ENCODE measurements at places on chromosomes 2 and 18. TPM values are rescaled to one million over a fixed set of nuclear protein-coding genes. Genes with fewer than 3 reads are reported as not detected.

DNA sequence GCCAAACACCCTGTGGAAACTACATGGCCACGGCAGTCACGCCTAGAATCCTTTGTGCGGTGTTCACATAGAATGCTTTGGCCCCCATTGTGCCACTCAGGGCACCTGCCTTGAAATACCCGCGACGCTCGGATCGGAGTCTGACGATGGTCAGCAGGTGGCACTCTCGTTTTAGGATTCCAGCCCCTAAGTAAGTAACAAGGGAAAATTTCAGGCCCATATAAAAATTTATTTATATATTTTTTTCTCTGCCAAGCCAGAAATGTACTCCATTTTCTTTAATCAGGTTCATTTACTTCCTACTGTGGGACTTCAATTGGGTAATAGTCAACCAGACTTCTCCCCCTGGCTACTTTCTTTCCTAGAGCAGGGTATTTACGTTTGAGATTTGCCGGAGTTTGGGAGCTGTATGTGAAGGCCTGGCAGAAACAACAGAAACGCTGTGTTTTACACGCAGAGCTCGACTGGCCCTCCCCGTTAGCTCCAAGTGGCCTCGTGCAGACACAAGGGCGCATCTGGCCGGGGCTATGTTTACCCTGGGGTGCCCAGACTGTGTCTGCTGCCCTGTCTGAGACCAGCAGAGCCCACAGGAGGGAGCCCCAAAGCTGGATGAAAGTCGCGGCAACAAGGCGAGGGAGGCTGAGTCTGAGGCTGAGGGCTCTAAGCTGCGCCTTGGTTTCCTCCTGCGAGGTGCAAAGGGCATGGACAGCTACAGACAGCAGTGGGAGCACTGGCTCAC, 41.6 kb downstream of the LRRC30 start:
- DNase-seq, result no peak

- DNase-seq, result no peak
These were observed 62.2 kb upstream of the L3MBTL4 start for GRCh38 chr18:6476880-6477279.

GRCh38 chr2:443741-444140, 155.8 kb upstream of the ALKAL2 start:
- no peak for DNase-seq

DNA sequence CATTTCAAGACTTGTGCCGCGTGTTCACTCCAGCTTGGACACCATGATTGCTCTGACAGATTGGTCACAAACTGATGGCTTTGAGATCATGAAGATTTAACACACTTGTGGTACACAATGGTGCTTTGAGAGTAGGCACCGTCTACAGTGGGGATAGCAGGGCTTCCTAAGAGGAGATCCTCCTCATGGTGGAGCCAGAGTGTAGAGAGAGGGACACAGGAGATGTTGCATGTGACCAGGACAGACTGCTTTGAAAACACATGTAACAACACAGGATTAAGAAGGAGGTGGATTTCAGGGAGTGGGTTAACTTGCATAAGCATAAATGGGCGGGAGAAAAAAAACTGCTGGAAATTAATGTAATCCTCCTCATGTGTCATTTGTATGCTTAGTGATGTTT, 95.7 kb upstream of the LINC00305 start:
- DNase-seq, result no peak

- no peak for DNase-seq
These were observed 57.1 kb downstream of the PDK1 start for GRCh38 chr2:172613040-172613439.

DNA sequence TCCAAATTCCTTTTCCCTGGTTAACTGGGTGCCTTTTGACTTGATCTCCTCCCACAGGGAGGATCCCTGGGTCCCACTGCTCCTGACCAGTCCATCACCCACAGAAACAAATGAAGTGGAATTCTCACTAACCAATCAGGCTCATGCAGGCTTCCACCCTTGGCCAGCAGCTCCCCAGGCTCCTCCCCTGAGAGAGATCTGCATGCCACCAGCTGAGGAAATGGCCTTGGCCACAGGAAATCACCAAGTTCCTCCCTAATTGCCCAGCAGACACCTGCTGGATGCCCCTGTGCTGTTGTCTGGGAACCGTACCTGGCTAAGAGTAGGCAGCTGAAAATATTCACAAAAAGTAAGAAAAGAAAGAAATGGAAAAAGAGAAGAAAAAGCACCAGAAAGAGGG, 207.4 kb downstream of the NCK2 start:
- DNase-seq, result no peak

- no peak for DNase-seq
These were observed 142.9 kb upstream of the NXPH2 start for GRCh38 chr2:138922973-138923563.

DNA sequence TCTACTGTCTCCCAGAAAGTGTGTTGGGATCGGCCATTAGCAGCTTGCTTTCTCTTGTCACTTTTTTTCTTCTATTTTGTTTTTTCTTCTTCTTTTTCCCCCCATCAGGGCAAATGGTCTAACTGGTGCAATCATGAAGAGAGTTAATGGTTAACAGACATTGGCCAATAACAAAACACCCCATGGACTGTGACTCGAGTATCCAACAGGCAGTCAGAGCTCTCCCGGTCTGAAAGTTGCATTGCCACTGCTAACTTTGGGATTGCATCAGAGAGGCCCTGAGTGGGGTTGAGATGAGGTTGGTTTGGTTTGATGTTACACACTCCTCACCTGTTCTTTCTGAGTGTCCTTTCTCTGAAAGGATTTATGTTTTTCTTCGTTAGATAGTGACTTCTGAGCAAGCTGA, 12.9 kb upstream of the SNORC start:
- no peak for DNase-seq

DNA sequence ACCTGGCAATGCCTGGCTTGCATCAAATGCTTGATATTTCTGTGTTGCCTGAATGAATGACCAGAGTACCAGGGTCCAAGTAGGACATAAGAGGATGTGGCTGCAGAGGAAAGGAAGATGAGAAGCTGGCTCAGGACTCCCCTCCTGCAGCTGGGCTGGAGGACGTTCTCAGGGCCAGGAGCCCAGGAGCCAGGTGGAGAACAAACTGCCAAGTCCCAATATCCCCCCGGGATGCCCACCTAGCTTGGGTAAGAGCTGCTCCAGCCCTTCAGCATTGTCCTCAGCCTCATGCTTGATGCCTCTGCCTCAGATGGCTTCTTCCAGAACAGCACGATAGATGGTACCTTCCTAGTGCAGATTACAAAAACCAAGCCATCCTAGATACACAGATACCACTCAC, 8.6 kb upstream of the ATP6V1B1 start:
- no peak for DNase-seq

- no peak for DNase-seq
These were observed 8.2 kb upstream of the SMARCAL1 start for GRCh38 chr2:216404010-216404618.

DNA sequence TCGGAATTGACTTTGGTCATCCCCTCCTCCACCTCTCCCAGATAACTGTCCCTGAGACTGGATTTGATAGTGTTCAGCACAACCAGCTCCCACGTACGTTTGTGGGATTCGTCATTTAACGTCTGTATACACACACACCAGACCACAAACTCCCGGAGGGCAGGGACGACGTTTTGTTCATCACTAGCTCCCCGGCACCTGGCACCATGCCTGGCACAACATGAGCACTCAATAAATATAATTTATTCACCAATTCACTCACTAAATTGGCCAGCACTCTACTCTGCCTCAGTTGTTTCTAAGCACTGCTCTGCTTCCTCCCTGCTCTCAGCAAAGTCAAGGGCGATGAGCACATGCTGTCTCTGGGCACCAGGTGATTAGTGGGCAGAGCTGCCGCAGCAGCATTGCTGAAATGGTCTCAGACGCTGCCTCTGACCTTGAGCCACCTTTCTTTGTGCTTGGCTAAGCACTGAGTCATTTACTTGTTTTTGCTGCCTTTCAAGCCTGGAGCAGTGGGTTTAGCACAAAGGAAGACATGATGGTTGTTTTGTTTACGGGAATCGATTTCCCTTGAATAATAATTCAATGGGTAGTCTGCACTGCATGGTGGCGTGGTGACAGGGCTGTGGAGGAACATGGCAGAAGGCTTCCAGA, 19.3 kb upstream of the LOXHD1 start:
- DNase-seq, result no peak

DNA sequence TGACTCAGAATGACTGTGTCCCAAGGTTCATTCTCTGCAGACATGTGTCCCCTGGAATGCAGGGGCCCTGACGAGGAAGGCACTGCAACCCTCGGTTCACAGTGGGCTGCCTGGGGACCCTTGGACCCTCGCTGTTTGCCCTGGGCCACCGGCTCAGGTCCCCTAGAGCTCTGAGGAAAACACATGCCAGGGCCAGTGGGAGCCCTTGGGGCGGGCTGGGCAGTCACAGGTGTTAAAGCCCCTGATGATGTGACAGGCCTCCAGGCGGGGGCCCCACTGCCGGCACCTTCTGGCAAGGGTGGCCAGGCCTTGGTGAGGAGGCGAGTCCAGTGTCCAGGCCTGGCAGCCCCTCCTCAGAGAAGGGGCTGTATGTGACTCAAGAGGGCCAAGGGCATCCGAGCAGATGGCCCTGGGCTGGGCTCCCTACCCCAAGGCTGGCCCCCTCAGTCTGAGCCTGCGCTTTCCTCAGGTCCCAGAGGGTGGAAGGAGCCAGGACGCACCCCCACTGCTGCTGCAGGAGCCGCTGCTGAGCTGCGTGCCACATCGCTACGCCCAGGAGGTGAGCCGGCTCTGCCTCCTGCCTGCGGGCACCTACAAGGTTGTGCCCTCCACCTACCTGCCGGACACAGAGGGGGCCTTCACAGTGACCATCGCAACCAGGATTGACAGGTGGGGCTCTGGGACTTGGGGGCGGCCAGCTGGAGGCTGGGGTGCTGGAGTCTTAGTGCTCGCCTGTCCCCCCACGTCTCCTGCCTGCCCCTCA, 11.1 kb downstream of the CAPN10 start:
- DNase-seq, result no peak

- DNase-seq, result no peak
These were observed 230.4 kb downstream of the IKZF2 start for GRCh38 chr2:212921061-212921460.

DNA sequence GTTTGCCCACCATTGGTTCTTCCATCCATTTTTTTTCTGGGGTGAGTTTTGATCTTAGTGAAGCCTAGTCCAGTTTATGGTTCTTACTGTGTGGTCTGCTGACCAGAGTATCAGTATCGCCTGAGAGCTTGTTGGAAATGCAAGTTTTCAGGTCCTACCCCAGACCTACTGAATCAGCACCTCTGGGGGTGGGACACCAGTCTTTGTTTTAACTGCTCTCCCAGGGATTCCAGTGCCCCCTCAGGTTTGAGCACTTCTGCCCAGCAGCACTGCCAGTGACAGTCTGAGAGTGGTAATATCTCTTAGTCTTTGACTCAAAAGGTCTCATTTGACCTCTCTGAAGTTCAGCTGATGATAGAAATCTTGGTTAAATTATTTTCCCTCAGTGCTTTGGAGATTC, 269.3 kb downstream of the ALPK2 start:
- DNase-seq, result no peak

DNA sequence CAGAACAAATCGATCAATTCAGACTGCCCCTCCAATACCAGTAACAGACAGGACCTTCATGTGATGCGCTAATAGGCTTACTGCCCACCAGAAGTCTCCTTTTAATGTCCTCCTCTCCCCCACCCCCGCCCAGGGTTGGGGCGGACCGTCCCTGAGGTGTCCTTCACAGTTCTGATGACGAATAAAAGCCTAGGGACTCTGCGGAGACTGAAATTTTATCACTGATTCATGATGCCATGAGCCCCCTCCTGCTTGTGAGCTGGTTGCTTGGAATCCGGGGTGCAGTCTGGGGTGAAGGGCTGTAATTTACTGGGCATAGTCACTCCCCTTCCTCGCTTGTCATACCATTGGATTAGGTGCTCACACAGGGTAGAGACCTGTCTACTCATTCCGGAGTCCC, 42.3 kb downstream of the B3GNT2 start:
- no peak for DNase-seq

DNA sequence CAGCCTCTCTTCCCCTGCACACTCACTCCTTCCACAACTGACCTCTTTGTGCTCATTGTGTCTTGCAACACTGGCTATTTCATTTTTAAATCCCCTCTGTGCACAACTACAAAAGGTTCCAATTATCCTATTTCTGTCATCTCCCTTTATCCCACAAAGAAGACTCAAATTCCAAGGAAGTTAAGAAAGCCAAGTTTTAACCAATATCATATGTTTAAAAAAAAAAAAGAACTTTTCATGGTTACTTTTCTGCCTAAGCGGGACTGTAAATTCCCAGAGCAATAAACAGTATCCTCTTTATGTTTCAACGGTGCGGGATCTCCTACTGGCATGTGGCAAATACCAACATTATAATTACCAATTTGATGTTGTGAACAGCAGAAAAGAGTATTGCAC, 83.8 kb downstream of the DOCK10 start:
- no peak for DNase-seq

GRCh38 chr2:235462415-235462790, 31.4 kb upstream of the AGAP1 start:
- DNase-seq, result no peak

DNA sequence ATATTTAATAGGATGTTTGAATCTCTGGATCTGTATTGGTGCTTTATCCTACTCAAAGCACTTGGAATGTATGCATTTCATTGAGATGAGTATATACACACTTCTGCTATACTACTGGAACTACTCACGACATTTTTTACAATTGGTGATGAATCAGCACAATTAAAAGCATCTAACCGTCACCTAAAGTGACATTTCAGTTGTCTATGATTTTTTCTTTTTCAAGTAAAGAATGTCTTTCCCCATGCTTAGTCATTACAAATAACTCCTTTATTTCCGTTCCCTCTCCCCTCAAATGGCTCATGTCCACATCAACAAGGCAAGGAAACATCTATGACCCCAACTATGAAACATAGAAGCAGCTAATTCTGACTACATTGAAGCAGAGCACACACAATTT, 77.3 kb downstream of the CLIP4 start:
- no peak for DNase-seq

DNA sequence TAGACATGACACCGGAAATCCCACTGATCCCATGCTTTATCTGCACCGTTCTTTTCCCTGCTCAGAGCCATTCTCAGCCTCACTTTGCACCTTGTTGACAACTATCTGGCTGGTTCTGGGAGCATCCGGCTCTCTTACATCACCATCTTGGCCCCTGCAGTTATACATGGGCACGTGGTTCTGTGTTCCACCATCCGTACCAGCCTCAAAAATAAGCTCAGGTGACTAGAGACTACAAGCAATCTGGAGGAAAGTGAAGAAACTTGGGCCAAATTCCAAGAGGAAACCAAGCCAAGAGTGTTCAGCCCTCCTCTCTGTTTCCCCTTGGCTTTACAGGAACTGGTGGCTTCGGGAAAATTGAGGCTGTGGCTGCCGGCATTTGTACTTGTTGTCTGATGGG, 244.6 kb upstream of the ACVR2A start:
- DNase-seq, result no peak

ATP9B gene
- total RNA-seq, result 50.3 TPM

GREB1 gene
- total RNA-seq, result 35.4 TPM

ATG9A gene
- 62.4 TPM for total RNA-seq

IL37 gene
- total RNA-seq, result not detected

VWC2L gene
- total RNA-seq, result not detected

ACKR3 gene
- 55.5 TPM for total RNA-seq

REEP1 gene
- 13.5 TPM for total RNA-seq

CYP1B1 gene
- total RNA-seq, result 88.9 TPM

IMP4 gene
- total RNA-seq, result 88.4 TPM

COL3A1 gene
- total RNA-seq, result 123 TPM

SLC9A4 gene
- not detected for total RNA-seq
